ENCODE measurements at places on chromosomes 5 and 9. TPM values are rescaled to one million over a fixed set of nuclear protein-coding genes. Genes with fewer than 3 reads are reported as not detected.

Gene ZNF484
- total RNA-seq = 10.8 TPM

Gene AHRR
- total RNA-seq = 6.2 TPM

Gene NELFB
- 77.1 TPM for total RNA-seq

Gene PSD2
- total RNA-seq = not detected

Gene LCN1
- total RNA-seq = not detected

Gene ST8SIA4
- 7.2 TPM for total RNA-seq

Gene SLC45A2
- 0.10 TPM for total RNA-seq

Gene ROR2
- total RNA-seq = not detected

Gene GARIN3
- total RNA-seq = not detected

Gene IL4
- not detected for total RNA-seq

Gene ENHO
- 0.29 TPM for total RNA-seq

Gene PRR16
- total RNA-seq = 0.48 TPM

Gene BNIP1
- total RNA-seq = 18.8 TPM

Gene SPATA31A3
- not detected for total RNA-seq

Gene SAXO1
- total RNA-seq = not detected

Gene SLC34A1
- not detected for total RNA-seq

Gene PAIP1
- 104 TPM for total RNA-seq

Gene TPRN
- 9.9 TPM for total RNA-seq

Gene FOXD4L6
- total RNA-seq = 0.33 TPM

Gene ZER1
- total RNA-seq = 23.2 TPM

Gene NR5A1
- total RNA-seq = not detected

Gene NUTM2G
- not detected for total RNA-seq

Gene QRFP
- not detected for total RNA-seq

Gene CTNNAL1
- 92.6 TPM for total RNA-seq

Gene RFESD
- total RNA-seq = 1.4 TPM

Gene PCDH12
- total RNA-seq = 55.6 TPM

Gene IRX2
- not detected for total RNA-seq

Gene KIAA0825
- 2.6 TPM for total RNA-seq

Gene TTLL11
- total RNA-seq = 5.9 TPM

Gene PDE6A
- total RNA-seq = under 0.01 TPM
